Activated naive CD4-positive, alpha-beta T cell (primary cell): ENCODE measurements at places on chromosomes 7 and 10.

DNA sequence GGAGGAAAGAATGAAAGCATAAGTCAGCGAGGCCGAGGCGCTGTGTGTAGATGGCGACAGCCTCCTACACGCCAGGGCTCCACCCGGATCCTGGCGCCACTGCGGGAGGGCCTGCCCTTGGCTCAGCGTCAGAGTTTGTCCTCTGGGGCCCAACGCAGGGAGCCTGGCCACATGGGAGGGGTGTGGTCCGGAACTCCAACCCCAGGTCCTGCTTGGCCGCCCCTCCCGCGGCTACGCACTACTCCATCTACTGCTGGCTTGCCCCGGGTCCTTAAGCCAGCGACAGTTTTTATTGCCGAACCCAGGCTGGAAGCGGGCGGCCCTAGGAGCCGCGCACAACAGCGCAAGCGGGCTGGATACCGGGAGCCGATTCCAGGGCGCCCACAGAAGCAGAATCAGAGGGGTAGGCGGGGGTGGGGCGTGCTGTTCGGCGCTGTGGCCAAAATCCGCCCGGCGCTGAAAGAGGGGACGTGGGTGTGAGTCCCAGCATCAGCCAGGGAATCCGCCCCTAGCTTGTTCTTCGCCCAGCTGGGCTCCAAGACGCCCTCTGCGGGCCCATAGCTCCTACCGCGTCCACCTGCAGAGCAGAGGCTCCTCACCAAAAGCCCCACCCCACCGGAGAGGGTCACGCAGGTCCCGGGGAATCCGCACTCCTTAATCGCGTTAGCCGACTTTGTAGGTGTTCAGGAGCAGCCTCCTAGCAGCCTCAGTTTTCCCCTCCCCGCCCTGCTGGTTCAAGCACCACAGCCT lies 4.5 kb downstream of the KAZALD1 start:
- DNase-seq: no peak

GRCh38 chr7:90777465-90777864 lies 181.3 kb downstream of the CDK14 start:
- no peak for DNase-seq

GRCh38 chr10:118692872-118693271 lies 61.9 kb downstream of the CACUL1 start:
- no peak for DNase-seq

DNA sequence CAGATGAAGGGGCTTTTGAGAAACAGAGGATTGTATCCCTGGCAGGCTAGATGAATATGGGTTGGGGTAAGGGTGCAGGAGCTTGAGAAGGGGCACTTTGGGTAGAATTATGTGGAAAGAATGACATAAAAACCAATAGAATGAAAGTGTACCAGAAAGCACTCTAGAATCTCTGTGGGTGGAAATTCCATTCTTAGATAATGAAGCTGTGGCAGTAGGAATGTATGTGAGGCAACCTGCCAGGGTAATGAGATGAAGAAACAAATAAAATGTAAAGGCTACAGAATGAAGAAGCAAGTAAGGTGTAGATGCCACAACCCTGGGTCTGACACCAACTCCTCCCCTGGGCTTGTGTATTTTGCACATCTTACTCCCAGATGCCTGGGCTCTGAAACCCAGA lies 16.8 kb downstream of the NOBOX start:
- DNase-seq: no peak

DNA sequence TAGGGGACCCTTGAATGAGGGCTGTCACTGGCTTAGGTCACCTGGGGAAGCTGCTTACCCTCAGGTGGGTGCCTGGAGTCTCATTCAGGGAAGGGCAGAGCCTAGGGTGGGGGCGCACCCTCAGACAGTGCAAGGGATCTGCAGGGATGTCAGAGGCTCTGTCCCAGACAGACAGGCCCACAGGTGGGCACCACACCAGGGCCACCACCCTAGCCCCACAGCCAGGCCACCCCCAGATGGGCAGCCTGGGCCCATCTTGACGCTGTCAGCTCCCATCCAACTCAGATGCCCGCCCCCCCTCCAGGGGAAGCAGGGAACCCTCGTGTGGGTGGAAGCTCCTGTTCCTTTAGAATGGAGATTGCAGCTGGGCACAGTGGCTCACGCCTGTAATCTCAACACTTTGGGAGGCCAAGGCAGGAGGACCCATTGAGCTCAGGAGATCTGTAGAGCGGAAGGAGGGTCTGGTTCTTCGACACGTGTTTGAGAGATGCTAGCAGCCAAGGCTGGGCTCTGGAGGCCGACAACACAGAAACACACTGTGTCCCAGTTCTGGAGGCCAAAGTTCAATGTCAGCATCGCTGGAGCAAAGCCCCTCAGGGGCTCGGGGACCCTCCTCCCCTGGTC lies 58.5 kb upstream of the DNAJB6 start:
- DNase-seq: no peak

GRCh38 chr10:69268761-69269416 lies 9.4 kb upstream of the HK1 start:
- DNase-seq: no peak

DNA sequence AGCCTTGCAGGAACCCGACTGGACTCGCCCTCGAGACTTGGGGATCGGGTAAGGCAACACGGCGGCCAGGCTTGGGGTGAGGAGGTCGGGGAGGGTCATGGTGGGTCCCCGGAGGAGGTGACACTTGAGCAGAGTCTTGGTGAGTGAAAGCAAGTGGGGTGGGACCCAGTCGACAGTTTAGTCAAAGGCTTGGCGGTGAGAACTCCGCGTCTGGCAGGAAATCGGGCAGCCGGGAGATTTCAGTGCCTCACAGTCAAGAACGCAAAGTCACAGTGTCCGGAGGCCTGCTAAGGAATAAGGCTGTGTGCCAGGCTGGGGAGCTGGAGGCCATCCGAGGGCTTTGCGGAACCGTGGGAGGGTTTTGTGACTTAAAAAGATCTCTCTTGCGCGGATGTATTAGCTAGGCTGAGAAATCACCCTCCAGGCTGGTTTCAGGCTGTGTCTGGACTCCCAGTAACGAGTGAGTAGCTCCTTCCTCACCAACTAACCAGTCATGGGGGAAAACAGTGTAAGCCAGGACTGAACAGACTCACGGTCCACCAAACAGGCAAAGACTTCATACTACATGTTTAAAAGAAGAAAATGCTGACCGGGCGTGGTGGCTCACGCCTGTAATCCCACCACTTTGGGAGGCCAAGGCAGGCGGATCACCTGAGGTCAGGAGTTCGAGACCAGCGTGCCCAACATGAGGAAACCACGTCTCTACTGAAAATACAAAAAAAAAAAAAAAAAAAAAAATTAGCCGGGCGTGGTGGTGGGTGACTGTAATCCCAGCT lies 613 bp downstream of the AP5Z1 start:
- DNase-seq: no peak

- no peak for DNase-seq
Measured at GRCh38 chr10:117942226-117942625, 104.5 kb downstream of the RAB11FIP2 start.

DNA sequence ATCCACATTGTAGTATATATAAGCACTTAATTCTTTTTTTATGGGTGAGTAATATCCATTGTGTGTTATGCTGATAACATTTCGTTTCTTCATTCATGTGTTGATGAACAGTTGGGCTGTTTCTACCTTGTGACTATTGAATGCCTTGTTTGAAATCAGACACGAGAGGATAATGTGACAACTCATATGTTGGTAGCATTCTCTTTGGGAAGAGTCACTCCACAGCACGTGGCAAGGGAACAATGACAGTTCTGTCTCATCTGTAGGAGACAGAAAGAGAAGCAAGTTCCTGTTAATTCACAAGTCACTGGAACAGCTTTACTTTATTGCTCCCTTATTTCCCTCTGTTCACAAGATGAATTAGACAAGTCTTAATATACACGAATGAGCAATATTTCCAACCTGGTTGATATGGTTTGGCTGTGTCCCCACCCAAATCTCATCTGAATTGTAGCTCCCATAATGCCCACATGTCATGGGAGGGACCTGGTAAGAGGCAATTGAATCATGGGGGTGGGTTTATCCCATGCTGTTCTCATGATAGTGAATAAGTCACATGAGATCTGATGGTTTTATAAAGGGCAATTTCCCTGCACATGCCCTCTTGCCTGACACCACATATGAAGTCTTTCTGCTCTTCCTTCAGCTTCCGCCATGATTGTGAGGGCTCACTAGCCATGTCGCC lies 125.3 kb downstream of the SEC23IP start:
- DNase-seq: no peak

- no peak for DNase-seq
Measured at GRCh38 chr7:44727158-44727936, 21.3 kb upstream of the ZMIZ2 start.

DNA sequence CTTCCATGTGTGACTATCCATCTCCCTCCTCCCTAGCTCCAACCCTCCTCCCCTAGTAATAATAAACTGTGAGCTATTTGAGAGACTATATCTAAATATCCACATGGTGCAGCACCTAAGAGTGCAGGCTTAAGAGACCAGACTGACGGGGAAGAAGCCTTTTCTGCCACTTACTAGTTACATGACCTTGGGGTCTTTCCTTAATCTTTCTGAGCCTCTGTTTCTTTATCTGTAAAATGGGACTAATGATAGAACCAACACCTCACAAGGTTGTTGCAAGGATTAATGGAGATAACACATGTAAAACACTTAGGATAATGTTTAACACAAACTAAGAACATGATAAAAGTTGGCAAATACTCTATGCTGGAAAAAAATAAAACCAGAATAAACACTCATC lies 37.1 kb upstream of the FBXW4 start:
- no peak for DNase-seq

DNA sequence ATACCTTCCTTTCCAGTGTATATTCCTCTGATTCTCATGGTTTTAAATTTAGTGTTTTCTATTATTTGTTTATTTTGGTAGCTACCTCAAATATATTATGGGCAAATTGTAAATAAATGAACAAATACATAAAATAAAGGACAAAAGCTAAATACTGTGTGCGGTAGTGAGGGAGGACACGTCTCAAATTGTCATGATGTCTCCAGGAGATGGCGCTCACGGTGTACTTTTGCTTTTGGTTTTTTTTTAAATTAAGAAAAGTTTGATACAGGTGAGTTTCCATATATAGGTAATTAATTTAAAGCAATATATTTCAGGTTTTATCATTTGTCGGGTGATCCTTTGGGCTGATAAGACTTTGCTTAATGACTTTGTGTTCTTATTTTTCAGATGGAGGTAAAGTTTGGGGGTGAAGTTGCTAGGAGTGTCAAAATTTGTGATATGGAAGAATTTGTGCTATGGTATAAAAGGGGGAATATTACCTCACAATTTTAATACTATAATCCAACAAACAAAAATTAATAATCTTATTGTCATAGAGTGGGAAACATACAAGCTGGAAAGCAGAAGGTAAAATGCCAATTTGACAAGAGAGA lies 68.4 kb upstream of the TMEM229A start:
- no peak for DNase-seq

GRCh38 chr7:138755842-138756590 lies 41.8 kb upstream of the TMEM213 start:
- no peak for DNase-seq

DNA sequence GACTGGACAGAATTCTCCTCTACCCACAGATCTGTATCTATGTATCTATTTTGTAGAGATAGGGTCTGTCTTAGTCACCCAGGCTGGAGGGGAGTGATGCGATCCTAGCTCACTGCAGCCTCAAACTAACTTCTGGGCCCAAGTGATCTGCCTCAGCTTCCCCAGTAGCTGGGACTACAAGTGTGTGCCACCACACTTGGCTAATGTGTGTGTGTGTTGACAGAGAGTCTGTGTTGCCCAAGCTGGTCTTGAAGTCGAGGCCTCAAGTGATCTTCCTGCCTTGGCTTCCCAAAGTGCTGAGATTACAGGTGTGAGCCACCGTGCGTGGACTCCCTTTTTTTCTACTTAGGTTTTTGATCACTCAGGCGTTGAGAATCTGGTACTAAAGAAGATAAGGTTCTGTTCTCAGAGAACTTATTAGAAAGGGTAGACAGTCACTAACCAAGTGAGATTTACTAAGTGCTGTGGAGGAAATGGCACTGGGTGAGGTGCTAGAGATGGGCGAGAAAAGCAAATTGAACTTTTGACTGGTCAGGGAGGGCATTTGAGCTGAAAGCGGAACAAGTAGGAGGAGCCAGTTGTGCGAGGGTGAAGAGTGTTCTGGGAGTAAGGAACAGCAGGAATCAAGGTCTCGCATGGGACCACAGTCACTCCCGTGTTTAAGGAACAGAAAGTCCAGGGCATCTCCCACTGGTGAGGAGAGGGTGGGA lies 18.0 kb downstream of the NDUFB2 start:
- DNase-seq: no peak

- DNase-seq: no peak
Measured at GRCh38 chr10:100291356-100291755, 4.9 kb upstream of the BLOC1S2 start.

- DNase-seq: no peak
Measured at GRCh38 chr10:87053111-87053510, 33.0 kb downstream of the FAM25A start.

DNA sequence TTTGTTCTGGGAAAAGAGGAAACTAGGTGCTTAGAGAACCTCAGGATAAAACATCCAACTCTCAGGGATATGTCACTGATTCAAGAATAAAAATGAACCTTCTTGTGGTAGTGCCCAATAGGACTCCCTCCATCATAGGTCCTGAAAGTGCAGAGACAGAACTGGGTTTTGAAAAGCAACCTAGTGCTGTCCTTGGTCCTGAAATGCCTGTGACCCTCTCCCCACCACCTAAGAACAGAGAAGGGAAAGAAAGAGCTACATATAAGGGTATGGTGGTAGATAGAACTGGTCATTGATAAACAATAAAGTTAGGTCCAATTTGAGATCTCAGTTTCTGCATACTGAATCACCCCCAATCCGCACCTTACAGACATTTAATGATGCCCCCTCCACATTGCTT lies 953.3 kb downstream of the XPNPEP1 start:
- DNase-seq: no peak

- DNase-seq: no peak
Measured at GRCh38 chr7:111092406-111093236, 1.7 kb downstream of the LRRN3 start.

- no peak for DNase-seq
Measured at GRCh38 chr7:4998910-4999309, 39.9 kb upstream of the MMD2 start.

DNA sequence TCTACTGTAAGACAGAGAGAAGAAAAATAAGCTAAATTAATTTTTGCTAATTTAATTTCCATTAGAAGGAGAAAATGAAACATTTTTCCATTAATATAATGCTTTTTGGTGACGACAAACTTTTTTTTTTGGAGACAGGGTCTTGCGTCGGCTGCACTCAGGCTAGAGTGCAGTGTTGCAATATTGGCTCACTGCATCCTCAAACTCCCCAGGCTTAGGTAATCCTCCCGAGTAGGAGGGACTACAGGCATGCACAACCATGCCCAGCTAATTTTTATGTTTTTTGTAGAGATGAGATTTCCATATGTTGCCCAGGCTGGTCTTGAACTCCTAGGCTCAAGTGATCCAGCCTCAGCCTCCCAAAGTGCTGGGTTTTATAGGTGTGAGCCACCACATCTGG lies 229.8 kb upstream of the LRRN3 start:
- no peak for DNase-seq

- no peak for DNase-seq
Measured at GRCh38 chr7:151693140-151693539, 173.4 kb upstream of the RHEB start.

GRCh38 chr7:35697414-35698175 lies 2.7 kb upstream of the HERPUD2 start:
- no peak for DNase-seq

GRCh38 chr7:77327932-77328628 lies 88.1 kb downstream of the GSAP start:
- DNase-seq: no peak

- DNase-seq: no peak
Measured at GRCh38 chr10:72162978-72163377, 52.8 kb upstream of the ANAPC16 start.
